Adrenal gland (tissue), 19 donors: ENCODE measurements at places on chromosomes 13 and 19. TPM values are rescaled to one million over a fixed set of nuclear protein-coding genes. Genes with fewer than 3 reads are reported as not detected.

The ATP4A gene
- 63.5 TPM for polyA plus RNA-seq

The CYP2A7 gene
- polyA plus RNA-seq, result not detected

The SIGLEC10 gene
- polyA plus RNA-seq, result 19.1 TPM

The ZNF416 gene
- 5.3 TPM for polyA plus RNA-seq

The PLPPR3 gene
- polyA plus RNA-seq, result 0.08 TPM
